ENCODE measurements at places on chromosomes 1 and 21. TPM values are rescaled to one million over a fixed set of nuclear protein-coding genes. Genes with fewer than 3 reads are reported as not detected.

The HHIPL2 gene
- total RNA-seq, result 0.25 TPM

The B3GALT5 gene
- not detected for total RNA-seq

The PTPN14 gene
- total RNA-seq, result 0.19 TPM

The ZSWIM5 gene
- 0.35 TPM for total RNA-seq

The IVNS1ABP gene
- total RNA-seq, result 93.5 TPM

Data from activated naive CD4-positive, alpha-beta T cell treated with anti-CD3 and anti-CD28 coated beads, Interleukin-2, amount 10 ng/mL, durations not matched to agents 5 hours and 36 hours (primary cell).